CD8-positive, alpha-beta memory T cell (primary cell): ENCODE measurements at places on chromosomes 1 and 21.

- DNase-seq = no peak
Measured at GRCh38 chr1:228996281-228996680, 261.0 kb downstream of the RHOU start.

DNA sequence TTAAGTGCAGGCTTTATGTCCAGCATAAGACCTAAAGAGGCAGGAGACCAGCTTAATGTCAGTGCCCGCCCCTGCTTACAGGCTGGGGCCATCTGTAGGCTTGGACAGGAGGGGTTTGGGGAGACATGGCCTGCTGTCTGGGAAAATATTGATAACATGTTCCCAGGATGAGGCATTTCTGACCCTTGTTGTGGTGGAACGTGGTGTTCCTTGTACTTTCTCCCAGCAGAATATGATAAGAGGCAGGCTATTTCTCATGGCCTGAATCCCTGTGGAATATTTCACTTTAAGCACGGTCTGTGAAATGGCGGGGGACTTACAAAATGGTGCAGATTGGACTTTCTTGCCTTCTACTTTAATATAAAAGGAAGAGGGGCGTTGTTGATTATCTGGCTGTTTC lies 41.9 kb upstream of the PLA2G5 start:
- DNase-seq = no peak

- DNase-seq = peak; percentile 95
Measured at GRCh38 chr1:154791292-154792166, 78.6 kb downstream of the KCNN3 start.

- no peak for DNase-seq
Measured at GRCh38 chr1:155013632-155014031, 11.0 kb downstream of the ZBTB7B start.

DNA sequence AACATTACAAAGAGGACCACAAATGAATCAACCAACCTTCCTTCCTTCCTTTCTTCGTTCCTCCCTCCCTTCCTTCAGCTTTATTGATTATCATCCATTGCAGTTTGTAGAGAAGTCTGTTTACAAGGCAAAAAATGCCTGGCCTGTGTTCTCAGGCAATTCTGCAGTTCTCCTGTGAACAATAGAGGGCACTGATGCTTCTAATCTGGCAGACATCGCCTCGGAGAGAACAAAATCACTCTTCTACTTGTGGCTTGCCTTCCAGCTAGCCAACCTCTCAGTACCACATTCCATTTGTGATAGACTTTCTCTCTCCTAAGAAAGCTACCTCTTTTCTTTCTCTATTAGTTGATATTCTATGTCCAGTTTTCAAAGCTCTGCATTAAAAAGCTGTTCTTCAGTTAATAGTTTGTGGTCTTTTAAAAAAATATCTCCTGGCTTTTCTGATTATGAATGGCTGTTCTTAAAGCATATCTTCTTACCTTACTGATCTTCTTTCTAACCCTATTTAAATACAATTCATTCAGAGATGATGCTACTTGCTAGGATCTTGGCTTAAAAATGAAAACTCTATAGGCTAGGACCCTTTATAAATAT lies 26.9 kb upstream of the ESRRG start:
- DNase-seq = no peak

DNA sequence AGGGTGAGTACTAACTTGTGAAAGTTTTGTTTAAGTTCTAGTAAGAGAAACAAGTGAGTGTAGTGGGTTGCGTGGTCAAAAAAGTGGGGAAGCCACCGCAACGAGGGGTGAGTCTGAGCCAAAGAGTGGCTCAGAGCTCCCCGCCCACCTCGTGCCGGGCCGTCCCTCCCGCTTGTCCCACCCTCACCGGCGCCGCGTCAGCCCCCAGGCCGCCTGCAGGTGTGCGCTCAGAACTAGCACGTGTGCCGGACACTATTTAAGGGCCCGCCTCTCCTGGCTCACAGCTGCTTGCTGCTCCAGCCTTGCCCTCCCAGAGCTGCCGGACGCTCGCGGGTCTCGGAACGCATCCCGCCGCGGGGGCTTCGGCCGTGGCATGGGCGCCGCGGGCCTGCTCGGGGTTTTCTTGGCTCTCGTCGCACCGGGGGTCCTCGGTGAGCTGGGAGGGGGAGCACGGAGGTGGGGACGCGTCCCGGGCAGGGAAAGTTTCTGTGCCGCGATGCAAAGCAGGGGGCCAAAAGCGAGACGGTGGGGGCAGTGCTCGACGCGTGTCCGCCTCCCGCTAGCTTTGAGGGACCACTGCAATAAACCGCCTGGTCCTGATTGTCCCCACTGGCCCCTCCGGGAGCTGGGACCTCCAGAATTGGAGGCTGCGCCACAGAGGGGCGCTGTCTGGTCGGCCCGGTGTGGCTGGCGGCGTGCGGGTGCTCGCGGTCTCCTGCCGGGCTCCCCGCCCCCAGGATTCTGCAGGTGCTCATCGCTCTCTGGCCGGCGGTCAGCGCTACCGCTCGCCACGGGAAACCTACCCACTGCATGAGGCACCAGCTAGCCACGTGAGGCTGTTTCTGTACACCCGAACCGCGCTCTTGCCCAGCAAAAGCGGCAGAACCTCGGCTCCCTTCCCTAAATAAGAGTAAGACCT lies at the start of gene CR2:
Gene CR2 (plus strand): TSS at position 283 of the 919 bp plus-strand sequence. CDS start 91 bp downstream, at position 374.
- peak; percentile 65 for DNase-seq

GRCh38 chr1:206476058-206476457 lies 5.8 kb downstream of the IKBKE start:
- no peak for DNase-seq
